ENCODE measurements at places on chromosomes 7 and 10.

DNA sequence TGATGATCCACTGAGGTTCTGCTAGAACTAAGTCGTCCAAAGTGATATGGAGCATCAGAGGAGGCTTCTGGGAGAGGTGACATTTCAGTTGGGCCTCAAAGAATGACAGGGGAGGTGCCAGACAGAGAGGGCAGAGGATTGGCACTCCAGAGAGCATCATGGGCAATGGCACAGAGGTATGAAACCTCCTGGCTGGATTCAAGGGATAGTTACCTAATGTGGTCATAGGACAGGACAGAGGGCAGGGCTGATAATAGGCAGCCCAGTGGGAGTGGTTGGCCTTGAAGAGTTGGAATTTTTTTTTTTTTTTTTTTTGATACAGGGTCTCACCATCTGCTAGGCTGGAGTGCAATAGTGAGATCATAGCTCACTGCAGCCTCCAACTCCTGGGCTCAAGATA is 7.6 kb downstream of the SRRM3 start:
- no peak for DNase-seq

- no peak for DNase-seq
Observed at GRCh38 chr7:132206594-132206993, 369.7 kb downstream of the PLXNA4 start.

GRCh38 chr7:134452991-134453473 is 5.9 kb downstream of the AKR1B1 start:
- no peak for DNase-seq

- peak; percentile 60 for DNase-seq
Observed at GRCh38 chr7:129136887-129137642, 7.4 kb upstream of the TSPAN33 start.

DNA sequence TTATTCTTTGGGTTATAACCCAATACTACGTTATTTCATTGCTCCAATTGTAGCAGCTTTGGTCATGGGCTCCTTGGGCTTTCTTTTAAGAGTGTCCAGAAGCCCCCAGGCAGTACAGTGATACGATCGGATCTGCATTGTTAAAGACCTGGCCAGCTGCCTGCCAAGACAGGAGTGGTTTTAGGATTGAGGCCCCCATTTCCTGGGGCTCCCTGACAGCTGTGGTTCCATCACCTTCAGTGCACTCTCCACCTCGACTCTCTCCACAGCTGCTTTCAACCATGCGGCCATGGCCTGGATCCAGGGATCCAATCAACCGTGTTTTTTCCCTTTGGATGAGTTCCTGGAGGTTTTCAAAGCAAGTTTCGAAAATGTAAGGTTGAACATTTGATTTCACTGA is 123.4 kb upstream of the BTBD16 start:
- DNase-seq, result no peak

DNA sequence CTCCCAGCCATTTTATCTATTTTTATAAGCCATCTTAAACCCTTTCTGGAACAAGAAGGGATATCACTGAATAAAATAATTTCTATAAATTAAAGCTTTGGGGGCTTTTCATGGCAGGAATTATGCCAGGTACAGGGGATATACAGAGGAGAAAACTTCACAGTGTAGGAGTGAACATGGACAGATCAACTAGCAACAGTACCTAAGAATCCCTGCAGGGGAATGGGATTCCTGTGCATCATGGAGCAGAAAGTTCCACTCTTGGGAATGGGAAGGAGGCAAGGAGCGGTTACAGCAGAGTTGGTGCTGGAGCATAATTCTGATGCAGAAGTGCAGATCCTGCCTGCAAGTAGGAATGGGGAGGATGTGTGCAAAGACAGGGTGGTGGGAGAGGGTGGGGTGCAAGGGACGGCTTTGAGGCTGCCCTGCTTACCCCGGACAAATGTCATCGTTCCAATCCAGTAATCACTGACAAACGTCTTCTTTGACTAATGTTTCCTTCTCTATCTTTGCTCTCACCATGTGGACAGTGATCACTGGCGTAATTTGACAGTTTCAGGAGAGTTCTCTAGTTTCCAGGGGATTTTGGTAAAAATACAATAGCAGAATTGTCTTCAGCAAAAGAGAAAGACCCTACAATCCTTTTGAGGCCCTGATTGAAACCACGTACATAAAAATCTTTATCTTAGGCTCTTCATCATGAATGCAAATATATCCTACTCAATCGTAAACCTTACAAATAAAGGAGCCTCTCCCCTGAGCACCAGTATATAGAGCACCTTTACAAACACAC is 196.7 kb downstream of the HECW1 start:
- DNase-seq, result peak; percentile 65

- DNase-seq, result no peak
Observed at GRCh38 chr10:110657973-110658691, 14.0 kb downstream of the RBM20 start.

DNA sequence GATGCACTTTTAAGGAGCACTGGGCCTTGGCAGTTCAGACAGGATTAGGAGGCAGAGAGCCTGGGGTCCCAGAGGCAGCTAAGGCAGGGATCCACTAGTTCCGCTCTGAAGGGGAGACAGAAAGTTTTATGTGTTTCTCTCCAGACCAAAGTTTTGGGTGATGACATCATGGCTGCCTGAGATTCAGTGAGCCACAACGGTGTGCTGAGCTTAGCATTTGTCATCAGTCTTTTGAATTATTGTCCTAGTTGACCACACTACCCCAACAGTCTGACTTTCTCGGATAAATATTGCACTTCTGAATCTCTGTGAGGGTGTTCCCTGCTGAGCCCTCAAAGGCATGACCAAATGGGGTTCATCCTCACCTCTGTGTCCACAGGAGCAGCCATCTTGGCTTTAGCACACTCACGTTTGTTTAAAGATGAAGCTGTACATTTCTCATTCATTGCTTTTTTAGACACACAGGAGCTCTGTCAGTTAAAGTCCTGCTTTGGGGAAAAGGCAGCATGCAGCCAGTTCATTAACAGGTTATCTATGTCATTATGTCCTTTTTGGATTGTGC is 297.7 kb upstream of the LRGUK start:
- no peak for DNase-seq

- no peak for DNase-seq
Observed at GRCh38 chr10:62224606-62225005, 44.0 kb downstream of the RTKN2 start.

Measured in GM13977 (cell line).